ENCODE measurements at places on chromosomes 6 and 20. TPM values are rescaled to one million over a fixed set of nuclear protein-coding genes. Genes with fewer than 3 reads are reported as not detected.

The PNLDC1 gene
- 0.23 TPM for polyA plus RNA-seq

The IL17A gene
- not detected for polyA plus RNA-seq

The THBS2 gene
- 91.7 TPM for polyA plus RNA-seq

DNA sequence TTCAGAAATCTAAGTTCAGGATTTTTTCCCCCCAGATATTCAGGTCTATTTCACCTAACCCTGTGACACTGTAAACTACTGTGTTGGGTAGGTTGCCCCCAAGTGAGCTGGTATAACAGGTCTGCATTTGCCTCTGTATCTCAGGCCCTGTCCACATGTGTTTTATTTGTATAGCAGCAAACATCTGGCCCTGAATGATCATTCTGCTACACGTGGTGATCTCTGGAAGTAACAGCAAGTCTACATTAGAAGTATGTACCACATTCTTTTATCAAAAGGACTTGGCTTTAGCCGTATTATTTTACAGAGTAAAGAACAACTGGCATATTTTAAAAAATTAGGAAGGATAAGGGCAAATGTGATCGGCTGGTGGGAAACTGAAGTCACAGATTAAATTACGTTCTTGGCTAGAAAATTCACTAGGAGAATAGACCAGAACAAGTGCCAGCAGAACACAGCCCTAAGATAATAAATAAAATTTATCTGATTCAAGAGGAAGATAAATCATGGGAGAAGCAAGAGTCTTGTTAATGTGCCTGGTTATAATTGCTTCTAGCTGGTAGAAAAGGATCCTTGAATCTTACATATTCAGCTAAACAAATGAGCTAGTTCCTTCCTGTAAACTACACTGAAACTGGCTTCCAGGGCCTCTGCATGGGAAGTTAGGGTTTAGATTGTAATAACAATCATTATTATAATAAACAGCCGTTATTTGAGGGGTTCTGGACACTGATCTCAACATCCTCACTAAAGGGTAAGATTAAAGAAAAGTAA lies 192.1 kb downstream of the SAMD5 start:
- DNase-seq, result no peak
- no peaks in the 10 kb centered on the region for H3K27me3 ChIP-seq
- H3K4me3 ChIP-seq, result no peak overlapping the region

All from muscle of leg (tissue), 16 donors.